ENCODE measurements at places on chromosomes 1 and 21. TPM values are rescaled to one million over a fixed set of nuclear protein-coding genes. Genes with fewer than 3 reads are reported as not detected.

Gene RABIF
- 6.6 TPM for polyA plus RNA-seq

Gene ELAPOR1
- 0.40 TPM for polyA plus RNA-seq

Gene CD52
- 1.3 TPM for polyA plus RNA-seq

GRCh38 chr1:41490911-41491310 lies 6.4 kb upstream of the EDN2 start:
- DNase-seq, result no peak

DNA sequence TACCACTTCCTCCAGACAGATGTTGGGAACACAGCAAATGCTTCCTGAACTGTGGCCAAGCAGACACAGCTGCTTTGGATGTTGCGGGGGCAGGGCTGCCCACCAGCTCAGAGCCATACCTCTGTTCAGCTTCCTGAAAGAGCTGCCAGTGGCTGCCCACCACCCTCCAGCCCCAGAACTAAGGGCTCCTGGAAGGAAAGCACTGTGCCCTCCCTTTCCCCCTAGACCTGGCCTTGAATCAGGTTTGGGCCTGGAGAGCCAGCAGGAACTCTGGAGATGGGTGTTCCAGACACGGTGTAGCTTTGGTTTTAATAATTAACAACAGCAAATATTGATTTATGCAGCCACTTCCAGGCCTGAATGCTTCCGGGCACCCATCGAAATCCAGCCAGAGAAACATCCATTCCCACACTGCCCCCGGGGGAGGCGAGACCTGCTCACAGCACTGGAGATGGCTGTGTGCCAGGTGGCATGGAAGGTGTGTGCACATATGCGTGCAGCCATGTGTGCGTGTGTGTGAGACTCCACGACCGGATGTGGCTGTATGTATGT lies 45.7 kb downstream of the RAP1GAP start:
- no peak for DNase-seq

GRCh38 chr1:25247829-25248754 lies 838 bp upstream of the RSRP1 start:
- DNase-seq, result no peak

DNA sequence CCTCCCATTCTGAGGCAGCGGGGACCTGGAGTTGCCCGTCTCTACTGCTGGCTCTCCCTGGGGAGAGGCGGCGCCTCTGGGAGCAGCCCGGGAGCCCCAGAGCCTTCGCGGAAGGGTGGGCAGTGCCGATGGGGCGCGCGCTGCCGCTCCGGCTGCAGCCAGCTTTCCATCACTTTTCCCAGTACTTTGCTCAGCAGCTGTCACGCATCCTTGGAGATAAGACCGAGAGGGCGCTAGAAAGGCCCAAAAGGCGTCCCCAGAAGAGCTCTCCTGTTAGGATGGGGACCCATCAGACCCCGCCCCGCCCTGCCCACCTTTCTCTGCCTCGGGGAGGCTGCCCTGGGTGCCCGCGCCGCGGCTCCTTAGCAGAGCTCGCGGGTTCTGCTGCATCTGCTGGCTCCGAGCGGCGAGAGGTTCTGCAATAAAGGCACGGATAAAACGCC lies 534 bp downstream of the KCNH1 start:
- DNase-seq, result no peak
